Cortex of kidney (tissue), 1 donor: ENCODE measurements at places on chromosomes 11 and 22.

DNA sequence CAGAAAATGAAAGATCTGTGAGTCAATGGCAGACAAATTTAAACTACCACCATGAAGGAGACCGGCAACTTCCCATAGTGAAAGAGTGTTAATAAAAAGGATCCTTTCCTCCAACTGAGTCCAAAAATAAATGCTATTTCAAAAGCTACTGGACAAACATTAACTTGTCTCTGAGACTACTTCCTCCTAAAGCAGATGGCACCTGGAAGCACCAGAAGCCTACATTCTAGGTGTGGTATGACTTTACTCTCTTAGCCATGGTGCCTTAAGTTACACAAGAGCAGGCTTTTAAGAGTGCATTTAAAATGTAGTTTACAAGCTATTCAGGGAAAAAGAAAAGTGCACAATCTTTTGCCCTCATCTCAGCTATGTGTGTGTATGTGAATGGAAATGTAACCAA, 2.5 kb downstream of the ARHGAP32 start:
- DNase-seq = no peak

GRCh38 chr11:74676596-74676995, 54.6 kb downstream of the CHRDL2 start:
- no peak for DNase-seq

DNA sequence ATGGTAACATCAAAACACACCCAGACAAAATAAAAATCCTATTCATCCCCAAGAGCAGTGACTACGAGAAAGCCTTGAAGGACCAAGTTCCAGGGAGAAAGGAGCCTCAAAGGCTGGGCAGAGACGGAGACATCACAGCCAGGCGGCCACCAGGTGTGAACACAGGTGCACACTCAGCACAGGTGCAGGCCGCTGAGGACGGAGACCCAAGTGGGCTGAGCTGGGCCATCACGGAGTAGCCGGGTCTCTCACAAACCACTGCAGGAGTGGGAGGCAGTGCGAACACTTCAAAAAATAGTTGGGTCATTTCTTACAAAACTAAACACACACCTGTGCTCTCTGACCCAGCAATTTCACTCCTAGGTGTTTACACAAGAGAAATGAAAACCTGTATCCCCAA, 72.6 kb downstream of the PHF21B start:
- DNase-seq = no peak

GRCh38 chr11:119339589-119340334, 921 bp downstream of the C1QTNF5 start:
- DNase-seq = no peak

GRCh38 chr11:45285250-45285828, 802 bp downstream of the SYT13 start:
- DNase-seq = no peak

DNA sequence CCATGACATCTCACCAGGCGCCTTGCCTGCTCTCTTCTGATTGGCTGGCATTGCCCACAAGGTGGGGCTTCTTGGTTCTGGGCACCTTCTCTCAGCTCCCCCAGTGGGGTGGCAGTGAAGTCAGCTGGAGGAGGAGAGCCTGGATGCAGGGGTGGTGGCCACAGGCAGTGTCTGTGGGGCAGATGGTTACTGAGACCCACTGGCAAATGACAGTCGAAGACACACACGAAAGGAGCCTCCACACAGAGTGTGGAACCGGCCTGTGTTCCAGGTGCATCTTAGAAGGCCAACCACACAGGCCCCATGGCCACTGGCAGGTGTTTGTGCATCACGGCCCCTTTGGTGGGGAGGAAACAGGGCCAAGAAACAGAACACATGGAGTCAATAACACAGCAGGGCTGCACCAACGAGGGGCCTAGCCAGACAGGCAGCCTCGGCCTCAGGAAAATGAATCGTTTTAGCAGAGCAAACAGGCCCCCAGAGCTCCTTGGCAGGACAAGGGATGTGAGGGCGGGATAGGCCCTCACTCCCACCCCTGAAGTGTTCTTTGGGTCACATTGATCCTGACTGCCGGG, 683.4 kb downstream of the TBC1D22A start:
- no peak for DNase-seq

- DNase-seq = no peak
Measured at GRCh38 chr11:67367761-67368227, 5.6 kb downstream of the CLCF1 start.

DNA sequence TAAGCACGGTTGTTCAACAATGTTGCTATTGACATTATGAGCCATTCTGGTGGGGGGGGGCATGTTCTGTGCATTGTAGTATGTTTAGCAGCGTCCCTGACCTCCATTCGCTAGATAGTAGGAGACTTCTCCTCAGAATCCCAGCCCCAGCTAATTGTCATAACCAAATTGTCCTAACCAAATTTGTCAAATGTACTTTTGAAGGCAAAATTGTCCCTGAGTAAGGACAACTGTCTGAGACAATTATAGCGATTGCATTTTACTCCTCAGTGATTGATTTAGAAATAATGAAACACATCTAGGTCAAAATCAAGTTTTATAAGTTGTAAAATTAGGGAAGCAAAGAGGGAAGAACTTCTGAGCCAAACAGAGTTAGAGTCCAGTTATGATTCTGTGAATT, 541.8 kb upstream of the CHORDC1 start:
- no peak for DNase-seq

GRCh38 chr22:20562607-20563465, 55.4 kb downstream of the MED15 start:
- DNase-seq = no peak

DNA sequence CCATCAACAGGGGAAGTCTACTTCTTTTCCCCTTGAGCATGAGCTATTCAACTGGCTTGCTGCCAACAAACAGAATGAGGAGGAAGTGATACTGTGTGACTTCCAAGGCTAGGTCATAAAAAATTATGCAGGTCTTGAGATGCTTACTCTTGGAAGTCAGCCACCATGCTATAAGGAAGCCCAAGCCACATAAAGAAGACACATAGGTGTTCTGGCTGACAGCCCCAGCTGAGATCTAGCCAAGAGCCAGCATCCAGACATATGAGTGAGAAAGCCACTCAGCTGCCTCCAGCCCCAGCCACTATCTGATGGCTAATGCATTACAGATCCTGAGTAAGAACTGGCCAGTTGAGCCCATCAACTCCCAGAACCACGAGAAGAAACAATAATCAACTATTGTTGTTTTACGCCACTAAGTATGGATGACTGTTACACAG, 31.0 kb upstream of the PPP2R1B start:
- DNase-seq = no peak

DNA sequence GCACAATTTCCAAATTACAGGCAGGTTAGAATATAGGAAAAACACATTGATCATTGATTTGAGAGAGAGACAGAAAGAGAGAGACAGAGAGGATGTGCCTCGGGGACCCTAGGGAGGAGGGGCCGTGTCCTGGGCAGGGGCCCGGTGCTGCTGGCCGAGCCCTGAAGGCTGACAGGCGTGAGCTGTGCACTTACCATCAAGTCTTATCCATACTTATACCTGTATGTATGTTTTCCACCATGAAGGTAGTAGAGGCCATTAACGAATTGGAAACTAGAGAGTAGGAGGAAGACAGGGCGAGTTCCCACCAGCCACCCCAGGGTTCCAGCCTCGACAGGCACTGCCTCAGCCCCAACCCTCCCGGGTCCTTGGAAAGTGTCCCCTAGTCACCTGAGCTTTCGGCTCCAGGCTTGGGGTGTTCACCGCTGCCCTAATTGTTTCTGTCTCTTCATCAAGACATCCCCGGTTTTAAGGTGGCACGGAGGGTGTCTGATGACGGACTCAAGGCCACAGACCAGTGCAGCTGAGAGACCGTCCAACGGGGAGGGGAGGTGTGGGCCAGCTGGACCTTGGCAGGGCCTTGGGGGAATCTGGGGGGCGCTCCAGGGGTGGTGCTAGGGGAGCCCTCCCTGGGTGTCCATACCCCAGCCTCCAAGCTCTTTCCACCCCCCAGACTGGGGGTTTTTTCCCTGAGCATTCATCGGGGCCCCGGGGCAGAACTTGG, 431.3 kb downstream of the TBC1D22A start:
- DNase-seq = no peak
